HAP-1 (cell line): ENCODE measurements at places on chromosomes 16 and 17.

DNA sequence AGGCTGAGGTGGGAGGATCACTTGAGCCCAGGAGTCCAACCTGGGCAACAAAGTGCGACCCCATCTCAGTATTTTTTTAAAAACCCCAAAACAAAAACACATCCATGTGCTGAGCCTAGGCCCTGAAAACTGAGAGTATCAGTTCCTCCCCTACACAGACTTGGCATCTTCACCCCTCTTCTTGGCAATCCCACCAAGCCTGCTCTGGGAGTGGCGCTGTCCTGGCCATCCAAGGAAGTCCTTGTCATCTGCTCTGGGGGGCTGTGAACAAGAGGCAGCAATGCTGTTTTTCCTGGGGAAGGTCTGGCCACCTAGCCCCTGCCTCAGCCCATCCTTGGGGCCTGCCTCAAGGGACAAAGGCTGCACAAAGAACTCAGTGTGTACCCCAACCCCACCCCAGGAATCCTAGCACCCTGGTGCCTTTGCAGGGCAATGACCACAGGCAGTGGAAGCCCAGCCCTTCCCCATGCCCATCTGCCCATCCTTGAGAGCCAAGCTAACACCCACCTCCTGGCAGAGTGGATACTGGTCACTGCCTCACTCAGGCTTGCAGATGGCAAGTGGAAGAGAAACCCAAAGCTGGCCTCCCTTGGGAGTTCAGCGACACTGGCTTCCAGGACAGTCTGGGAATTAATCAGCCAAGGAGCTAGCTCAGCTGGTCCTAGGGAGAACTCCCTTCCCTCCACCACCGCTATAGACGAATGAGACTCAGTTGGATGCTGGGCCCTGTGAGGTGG lies 14.8 kb upstream of the GFOD2 start:
- no peak for DNase-seq

DNA sequence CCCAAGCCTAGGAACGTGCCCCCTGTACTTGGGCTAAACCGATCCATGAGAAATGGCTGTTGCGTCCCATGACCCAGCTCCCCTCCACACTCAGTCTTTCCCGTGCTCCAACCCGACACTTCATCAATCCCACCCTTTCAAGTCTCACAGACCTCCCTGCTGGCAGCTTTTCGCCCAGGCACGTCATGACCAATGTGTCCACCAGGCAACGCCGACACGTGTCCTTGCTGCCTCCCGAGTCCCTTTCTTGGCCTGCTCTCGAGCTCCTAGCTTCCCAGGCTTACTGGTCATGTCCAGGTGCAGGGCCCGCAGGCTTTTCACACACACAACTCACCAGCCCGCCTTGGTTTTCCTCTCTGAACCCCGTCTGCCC lies 12.2 kb downstream of the MNT start:
- DNase-seq: no peak

GRCh38 chr16:50428742-50429141 lies 60.0 kb upstream of the BRD7 start:
- no peak for DNase-seq

DNA sequence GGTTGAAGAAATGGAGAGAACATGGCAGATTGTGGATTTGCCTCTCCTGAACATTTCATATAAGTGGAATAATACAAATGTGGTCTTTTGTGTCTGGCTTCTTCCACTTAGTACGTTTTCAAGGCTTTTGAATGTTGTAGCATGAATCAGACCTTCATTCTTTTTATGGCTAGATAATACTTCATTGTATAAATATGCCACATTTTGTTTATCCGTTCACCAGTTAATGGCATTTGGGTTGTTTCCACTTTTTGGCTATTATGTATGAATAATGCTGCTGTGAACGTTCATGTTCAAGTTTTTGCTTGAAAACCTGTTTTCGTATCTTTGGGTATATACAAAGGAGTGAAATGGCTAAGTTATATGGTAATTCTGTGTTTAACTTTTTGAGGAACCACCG lies 130.4 kb downstream of the TANC2 start:
- DNase-seq: no peak

DNA sequence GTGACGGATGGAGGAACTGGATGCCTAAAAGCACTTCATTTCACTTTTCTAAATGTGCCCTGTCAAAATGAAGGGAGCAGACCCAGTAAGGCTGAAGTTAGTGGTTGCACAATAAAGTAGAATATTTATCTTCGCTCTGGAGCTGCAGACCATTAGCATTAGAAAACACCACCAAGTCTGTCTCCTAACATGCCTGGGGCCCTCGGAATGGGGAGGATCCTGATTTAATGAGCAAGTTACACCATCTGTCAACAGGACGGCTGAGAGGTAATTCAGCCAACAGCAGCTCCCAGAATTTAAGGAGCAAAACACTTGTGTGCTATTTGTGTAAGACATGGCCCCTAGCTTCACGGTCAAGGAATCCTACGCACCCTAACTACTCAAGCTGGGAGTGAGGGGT lies 22.3 kb downstream of the CA10 start:
- DNase-seq: no peak

- no peak for DNase-seq
These were observed 879 bp upstream of the ACSF2 start for GRCh38 chr17:50424996-50425681.

DNA sequence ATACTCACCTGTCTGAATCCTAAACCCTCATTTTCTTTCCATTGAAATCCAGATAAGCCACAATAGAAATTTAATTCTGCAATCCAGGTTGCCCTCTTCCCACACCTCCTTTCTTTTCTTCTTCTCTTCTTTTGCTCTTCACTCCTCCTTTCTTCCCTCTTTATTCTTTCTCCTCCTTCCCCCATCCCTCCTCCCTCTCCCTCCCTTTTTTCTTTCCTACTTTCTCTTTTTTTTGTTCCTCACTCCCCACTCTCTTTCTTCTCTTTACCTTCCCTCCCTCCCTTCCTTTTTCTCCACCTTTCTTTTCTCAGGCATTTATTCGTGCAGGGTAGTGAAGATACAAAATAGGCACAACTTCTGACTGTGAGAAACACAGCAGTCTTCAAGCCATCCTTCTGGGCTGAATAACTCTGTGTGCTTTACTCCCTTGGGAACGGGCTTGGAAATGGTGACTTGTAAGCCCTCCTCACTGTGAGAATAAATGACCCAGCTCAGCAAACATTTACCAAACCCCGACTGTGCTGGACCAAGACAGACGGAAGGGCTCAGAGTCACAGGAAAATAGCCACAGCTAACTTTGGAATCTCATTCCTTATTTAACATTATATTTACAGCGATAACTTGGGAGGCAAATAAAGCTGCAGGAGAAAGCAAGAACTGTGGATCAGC lies 140.8 kb downstream of the HAPSTR1 start:
- DNase-seq: no peak

DNA sequence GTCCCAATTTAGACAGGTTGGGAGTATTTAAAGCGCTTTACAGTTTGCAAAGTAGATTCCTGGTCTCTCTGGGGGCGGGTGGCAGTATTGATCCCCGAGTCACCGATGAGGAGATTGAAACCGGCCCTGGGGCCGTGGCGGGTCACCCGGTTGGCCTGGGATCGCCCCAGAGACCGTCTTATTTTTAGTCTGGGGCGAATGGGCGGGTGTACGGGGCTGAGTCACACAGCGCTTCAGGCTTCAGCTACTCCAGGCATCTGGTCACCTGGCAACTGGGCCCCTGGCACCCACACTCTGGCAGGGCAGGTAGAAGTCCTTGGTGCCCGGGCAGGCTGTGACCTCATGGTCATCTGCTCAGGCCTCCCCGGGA lies 669 bp downstream of the MIEF2 start:
- DNase-seq: no peak

DNA sequence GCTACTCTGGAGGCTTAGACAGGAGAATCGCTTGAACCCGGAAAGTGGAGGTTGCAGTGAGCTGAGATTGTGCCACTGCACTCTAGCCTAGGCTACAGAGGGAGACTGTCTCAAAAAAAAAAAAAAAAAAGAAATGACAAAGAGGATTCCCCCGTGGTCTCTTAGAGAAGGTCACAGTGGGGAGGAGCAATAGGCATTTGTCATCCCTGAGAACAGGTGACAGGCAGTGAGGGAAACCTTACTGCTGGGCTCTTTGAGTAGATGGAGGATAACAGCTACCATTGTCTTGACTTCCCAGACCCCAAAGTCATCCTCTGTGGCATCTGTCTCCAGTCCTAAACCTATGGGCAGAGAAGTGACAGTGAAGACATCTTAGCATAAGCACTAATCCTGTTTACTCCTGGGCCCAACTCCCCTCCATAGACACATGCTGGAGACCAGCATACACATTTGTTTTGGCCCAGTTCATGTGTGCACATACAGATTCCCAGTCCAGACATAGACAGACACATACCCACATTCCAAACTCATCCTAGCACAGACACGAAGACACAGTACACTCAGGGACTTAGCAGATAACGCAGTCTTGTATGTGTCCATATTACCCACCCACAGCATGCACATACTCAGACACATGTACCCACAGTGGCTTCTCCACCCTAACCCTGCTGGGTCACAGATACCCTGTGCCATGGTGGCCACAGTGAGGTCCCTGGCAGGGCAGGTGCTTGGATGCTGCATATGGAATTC lies 2.7 kb downstream of the ESRP2 start:
- DNase-seq: no peak

DNA sequence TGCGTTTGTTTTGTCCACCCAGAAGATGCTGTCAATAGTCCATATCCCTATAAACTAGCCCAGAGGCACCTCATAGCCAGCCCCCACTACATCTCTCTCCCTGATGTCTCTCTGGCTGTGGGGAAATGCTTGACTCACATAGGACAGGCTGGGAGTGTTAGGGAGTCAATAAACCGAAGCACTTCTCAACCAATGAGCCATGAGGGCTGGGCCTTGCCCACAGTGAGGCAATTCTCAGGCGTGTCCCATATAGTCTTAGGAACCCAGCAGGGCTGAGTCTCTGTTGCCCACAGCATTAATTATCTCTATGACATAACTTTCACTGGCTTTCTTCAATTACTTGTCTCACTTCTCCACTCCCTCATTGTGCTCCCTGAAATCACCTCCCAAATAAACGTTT lies 387.3 kb upstream of the CDH11 start:
- DNase-seq: no peak

DNA sequence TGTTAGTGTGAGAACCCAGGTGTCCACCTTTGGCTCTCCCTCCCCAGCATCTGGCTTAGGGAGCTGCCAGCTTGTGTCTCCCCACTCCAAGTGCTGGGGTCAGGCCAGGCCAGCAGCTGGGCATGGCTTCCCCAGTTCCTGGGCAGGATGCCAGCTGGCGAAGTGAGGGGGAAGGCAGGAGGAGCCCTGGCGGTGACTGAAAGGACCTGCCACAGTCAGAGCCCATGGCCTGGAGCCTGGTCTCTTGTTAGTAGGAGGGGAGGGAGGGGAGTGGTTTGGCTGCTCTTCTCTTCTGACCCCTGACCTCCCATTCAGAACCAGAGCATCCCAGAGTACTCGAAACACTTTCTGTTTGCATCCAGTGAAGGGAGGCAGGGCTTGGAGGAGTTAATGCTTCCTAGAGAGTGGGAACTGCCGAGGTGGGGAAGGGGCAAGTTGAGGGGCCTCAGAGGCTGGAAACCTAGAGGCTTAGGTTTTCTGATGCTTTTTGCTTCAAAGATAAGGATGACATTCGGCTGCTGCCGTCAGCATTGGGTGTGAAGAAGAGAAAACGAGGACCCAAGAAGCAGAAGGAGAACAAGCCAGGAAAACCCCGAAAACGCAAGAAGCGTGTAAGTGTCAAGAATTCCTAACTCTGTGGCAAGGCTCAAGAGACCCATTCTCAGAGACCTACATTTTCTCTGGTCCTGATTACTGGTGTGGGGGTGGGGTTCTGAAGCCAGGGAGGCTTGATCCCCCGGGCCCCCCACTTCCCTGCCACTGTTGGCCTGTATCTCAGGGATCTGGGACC lies 772 bp downstream of the CHD3 start:
- DNase-seq: peak; percentile 92

GRCh38 chr16:10206215-10206614 lies 24.0 kb upstream of the GRIN2A start:
- no peak for DNase-seq

GRCh38 chr16:83023640-83024039 lies 396.9 kb downstream of the CDH13 start:
- DNase-seq: no peak

GRCh38 chr16:19071811-19072777 lies 4.7 kb downstream of the COQ7 start:
- DNase-seq: peak; percentile 79

- no peak for DNase-seq
These were observed 12.0 kb upstream of the BCAS3 start for GRCh38 chr17:60665602-60666001.

DNA sequence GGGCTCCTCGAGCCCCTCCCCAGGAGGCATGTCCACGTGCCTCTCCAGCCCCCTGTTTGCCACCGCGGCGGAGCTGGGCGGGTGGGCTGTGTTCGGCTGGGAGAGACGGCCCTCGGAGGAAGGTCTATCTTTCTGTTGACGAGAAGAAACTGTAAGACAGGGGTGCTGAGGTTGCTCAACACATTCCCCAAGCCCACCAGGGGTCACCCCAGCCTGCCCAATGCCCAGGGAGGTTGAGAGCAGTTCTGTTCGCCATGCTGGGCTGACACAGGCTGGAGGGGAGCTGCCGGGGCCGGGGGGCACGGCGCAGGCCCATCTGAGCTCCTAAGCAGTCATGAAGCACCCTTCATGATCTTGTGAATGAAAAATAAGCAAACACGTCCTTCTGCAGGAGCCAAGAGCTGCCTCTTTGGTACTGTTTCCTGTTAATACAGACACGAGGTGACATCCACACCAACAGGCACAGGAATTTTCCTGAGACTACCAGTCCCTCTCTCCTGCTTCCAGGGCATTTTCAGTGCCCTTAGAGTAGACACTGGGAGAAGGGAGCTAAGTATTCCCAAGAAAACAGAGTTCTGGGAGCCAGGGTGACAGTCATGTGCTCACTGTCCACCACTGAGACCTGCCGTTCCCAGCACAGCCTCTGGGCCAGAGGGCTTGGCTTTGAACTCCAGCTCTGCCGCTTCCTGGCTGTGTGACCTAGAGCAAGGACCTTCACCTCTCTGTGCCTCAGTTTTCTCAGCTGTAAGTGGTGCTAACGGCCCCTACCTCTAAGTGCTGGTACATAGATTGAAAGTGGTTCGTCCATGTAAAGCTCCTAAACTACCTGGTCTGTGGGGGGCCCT lies 9.2 kb downstream of the UBALD2 start:
- DNase-seq: no peak

DNA sequence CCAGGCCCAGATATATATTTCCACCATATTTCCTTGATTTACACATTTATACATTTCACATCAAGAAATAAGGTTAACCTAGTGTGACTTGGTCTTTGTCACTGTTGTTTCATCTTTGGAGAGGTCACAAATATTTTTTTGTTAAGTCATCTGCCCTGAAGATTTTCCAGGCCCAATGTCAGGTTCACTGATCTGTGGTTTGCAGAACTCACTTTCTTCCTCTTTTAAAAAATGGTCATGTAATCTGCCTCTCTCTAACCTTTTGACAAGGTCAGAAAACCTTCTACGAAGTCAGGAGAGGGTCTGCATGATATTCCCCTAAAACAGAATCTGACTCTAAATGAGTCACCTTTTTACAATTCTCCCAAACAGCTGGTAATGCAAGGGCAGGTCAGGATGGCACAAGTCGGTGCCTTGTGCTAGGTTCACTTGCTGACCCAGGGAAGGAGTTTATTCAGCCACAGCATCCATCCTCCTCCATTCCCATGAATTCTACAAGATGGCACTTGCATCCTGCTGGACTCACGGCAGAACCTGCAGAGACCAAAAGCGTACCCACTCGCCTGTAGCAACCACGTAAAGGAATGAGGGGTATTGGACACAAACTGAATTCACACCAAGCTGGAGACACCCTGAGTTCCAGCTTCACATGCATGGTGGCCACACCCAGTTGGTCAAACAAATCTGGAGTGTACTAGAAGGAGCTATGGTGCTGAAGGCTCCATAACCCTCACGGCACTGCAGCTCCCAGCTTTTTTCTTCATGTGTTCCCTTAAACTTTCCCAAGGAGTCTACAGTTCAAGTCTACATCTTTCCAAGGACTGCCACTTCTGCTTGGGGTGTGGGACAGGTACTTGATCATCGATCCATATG lies 1.6 kb upstream of the KIAA0513 start:
- DNase-seq: no peak
